ENCODE measurements at places on chromosomes 4 and X.

GRCh38 chr4:114192854-114193253 is 213.4 kb upstream of the ARSJ start:
- no peak for DNase-seq

DNA sequence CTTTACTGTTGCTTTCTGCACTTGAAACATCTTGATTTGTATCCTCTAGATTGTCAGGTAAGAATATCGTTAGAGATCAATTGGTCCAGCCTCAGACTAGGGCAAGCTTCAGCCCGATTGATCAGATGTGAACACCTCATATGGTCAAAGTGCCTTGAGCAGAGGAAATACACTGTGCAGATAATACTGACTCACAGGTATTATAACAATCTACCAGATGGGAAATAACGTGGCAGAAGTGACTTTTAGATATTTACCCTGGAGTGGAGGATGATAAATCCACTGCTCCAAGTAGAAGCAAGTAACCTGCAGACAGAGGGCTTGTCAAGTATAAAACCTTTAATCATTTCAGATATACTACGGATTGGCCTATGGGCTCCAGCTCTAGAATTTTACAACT is 17.9 kb downstream of the VEGFC start:
- DNase-seq, result no peak

GRCh38 chr4:16224264-16225166 is 1.8 kb downstream of the TAPT1 start:
- no peak for DNase-seq

GRCh38 chr4:7731437-7731836 is 208.2 kb downstream of the AFAP1 start:
- DNase-seq, result no peak

- no peak for DNase-seq
Observed at GRCh38 chr4:181536811-181537434, 706.3 kb upstream of the TENM3 start.
